IPS DF 19.7 (cell line): ENCODE measurements at places on chromosomes 16 and 17.

DNA sequence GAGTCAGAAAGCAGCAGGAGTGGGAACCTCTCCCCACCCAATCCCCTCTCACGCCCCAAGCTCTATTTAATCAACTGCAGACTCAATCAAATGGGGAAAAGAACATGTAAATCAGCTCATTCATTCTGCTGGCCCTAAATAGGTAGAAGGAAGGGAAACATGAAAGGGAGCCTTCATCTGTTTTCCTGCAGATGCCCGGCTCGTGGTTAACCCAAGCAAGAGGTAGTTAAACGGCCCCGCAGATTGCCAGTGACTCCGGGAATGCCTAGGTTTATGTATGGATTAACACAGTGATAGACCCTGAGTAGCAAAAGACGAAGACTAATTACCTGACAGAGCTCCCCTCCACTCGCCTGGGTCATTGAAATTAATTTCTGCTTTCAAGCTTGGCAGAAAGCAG is 542.0 kb downstream of the WWOX start:
- DNase-seq, result no peak

GRCh38 chr17:72890711-72891110 is 201.8 kb downstream of the SLC39A11 start:
- DNase-seq, result no peak

DNA sequence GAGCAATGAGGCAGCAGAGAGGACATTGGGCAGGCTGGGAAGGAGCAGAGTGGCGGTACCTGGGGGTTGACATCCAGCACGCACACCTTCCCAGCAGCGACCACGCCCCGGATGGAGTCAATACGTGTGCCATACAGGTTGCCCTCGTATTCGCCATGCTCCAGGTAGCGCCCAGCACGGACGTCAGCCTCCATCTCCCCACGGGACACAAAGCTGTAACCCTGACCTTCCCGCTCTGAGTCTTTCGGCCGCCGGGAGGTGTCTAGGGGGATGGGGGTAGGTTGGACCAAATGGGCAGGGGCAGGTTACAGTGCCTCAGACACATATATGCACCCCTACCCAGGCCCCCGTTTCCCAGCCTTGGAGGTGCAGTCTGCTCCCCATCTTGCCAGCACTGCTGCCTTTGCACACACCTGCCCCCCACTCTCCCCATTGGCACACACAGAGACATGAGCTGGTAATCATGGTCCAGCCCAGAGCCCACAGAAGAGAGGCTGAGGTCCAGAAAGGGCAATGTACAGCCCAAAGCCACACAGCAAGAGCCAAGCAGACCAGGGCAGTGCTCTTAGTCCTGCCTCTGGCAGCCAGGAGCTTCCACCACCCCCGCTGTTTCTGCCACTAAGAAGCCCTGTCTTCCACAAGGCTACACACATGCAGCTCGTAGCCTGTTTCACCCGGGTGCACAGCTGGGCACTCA is 27.5 kb downstream of the MPP2 start:
- DNase-seq, result no peak

DNA sequence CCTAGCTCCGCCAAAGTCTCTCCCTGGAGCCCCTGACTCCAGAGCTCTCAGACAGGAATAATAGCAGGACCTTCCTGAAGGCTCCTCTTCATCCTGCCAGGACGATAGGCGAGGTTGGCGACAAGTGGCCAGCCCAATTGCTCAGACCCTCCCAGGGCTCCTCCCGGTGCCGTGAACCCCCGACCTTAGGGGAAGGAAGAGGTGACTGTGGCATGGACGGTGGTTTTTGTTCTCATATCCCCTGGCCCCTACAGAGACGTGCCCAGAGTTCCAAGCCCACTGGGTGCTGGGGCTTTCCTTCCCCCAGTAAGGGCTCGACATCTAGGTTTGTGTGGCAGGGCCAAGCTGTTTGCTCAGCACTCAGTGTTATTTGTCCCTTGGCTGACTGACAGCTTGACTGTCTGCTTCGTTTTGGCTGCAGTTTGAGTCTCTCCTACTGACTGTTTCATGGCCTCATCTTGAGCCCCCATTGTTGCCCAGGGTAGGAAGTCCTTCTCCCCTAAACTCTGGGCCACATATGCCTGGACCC is 4.6 kb upstream of the ADCY7 start:
- no peak for DNase-seq

DNA sequence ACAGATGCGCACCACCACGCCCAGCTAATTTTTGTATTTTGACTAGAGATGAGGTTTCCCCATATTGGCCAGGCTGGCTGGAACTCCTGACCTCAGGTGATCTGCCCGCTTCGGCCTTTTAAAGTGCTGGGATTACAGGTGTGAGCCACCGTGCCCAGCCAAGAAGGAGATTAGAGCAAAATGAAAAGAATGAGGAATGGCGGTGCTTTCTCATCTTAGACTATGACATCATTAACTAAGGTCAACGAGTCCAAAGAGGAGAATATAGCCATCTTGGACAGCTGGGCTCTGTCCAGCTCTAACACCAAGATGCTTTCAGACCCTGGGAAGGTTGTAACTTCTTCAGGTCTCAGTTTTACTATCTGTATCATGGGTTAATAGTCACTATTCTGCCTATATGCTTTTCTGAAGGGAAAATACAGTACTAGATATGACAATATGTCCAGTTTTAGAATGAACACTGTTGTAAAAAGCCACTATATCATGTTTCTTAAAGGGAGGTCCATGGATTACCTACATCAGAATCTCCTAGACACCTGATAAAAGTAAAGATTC is 76.7 kb downstream of the SLC39A11 start:
- DNase-seq, result no peak

GRCh38 chr16:3256866-3257465 is 533 bp upstream of the MEFV start:
- DNase-seq, result no peak

GRCh38 chr17:38326996-38327792 is 16.6 kb downstream of the GPR179 start:
- DNase-seq, result no peak

DNA sequence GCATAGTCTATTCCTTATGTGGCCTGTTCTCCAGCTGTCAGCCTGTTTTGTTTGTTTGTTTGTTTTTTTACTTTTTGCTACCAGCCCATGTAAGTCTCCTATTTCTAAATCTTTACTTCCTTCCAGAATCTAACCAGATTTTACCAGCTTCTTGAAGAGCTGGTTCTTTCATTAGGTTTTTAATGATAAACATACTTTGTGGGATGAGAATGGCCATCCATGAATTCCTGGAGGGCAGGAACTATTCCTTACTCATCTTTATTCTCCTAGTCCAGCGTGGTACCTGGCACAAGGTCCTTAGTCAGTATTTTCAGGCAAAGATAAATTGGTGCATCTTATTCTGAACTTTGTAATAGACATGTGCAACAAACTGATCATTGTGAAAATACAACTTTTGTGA is 17.3 kb downstream of the RSPRY1 start:
- DNase-seq, result no peak

- no peak for DNase-seq
Measured at GRCh38 chr16:13613165-13613564, 306.8 kb upstream of the ERCC4 start.

GRCh38 chr17:61209525-61209924 is 190.1 kb upstream of the TBX2 start:
- no peak for DNase-seq

DNA sequence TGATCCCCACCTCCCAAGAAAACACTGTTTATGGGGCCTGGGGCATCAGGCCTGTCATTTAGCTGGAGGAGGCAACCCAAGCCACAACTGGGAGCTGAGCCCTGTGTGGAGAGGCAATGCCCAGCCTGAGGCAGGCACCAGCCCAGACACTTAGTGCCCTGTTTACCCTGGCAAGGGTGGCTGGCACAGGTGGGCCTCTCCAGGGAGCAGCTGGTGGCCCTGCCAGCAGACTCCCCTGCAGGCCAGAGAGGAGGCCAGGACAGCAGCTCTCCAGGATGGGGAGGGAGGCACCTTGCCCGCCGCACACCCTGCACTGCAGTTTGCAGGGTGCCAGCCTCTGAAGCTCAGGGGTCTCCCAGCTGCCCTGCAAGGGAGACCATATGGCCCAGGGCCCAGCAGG is 9.1 kb upstream of the TMEM92 start:
- no peak for DNase-seq

DNA sequence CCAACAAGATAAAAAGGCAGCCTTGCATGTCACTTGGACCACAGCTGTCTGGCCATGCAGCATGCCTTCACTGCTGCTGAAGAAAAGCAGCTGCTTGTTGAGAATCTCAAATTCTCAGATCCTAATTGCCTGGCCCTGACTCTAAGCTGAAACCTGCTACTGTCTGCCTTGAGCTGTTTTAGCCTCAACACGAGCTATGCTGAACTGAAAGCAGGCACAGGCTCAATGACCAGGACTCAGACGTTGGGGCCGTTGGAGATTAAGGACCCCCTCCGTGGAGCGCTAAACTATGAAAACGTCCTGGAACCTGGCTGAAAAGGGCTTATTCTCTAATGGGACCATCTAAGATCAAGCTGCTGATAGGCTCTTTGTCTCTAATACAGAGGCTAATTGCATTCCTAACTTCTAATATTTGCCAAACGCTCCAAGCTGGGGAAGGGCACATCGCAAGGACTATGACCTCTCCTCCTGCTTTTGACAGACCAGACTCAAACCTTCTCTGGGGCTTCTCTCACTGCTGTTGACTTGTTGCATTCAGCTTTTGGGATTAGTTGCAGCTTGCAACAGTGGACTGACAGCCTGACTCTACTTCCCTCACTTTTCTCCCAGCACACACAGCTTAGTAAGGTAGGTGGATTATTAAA is 4.6 kb upstream of the PLK1 start:
- no peak for DNase-seq

GRCh38 chr16:55444754-55445485 is 34.1 kb upstream of the MMP2 start:
- no peak for DNase-seq
